ENCODE measurements at places on chromosomes 13 and 19. TPM values are rescaled to one million over a fixed set of nuclear protein-coding genes. Genes with fewer than 3 reads are reported as not detected.

- H3K27me3 ChIP-seq, result no peaks in the 10 kb centered on the region
- H3K27ac ChIP-seq, result no peak overlapping the region
- no peak overlapping the region for H3K4me3 ChIP-seq
- no peaks in the 10 kb centered on the region for H3K36me3 ChIP-seq
- H3K4me1 ChIP-seq, result peaks cover 12% of the 10 kb centered on the region
- DNase-seq, result no peak
Measured at GRCh38 chr13:40164133-40164532, 502.3 kb downstream of the FOXO1 start.

The PEPD gene
- 109 TPM for polyA plus RNA-seq

GRCh38 chr19:4304538-4305256 lies at the start of gene FSD1:
TSS of gene FSD1 (plus strand) at chr19:4304598. CDS start at chr19:4304747, 149 bp downstream.
- DNase-seq, result peak; percentile 40
- no peaks in the 10 kb centered on the region for H3K36me3 ChIP-seq
- peaks cover 25% of the 10 kb centered on the region for H3K4me1 ChIP-seq

DNA sequence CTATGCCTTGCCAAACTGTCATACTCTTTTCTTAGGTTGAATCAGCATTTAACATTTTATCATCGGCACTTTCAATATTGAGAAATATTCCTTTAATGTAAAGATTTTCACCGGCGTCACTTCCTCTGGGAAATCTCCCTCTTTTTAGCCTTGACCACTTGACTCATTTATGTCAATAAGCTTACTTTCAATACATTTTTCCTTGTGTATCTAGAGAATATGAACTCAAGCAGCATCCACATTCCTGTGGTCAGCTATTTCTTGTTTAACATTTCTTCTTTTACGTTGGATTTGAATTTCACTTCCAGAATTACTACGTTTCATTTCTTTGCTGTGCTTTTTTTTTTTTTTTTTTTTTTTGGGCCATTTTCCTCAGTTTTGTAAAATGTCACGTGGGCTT lies 271.2 kb upstream of the HTR2A start:
- no peaks in the 10 kb centered on the region for H3K4me1 ChIP-seq
- no peak overlapping the region for H3K4me3 ChIP-seq
- no peaks in the 10 kb centered on the region for H3K36me3 ChIP-seq

DNA sequence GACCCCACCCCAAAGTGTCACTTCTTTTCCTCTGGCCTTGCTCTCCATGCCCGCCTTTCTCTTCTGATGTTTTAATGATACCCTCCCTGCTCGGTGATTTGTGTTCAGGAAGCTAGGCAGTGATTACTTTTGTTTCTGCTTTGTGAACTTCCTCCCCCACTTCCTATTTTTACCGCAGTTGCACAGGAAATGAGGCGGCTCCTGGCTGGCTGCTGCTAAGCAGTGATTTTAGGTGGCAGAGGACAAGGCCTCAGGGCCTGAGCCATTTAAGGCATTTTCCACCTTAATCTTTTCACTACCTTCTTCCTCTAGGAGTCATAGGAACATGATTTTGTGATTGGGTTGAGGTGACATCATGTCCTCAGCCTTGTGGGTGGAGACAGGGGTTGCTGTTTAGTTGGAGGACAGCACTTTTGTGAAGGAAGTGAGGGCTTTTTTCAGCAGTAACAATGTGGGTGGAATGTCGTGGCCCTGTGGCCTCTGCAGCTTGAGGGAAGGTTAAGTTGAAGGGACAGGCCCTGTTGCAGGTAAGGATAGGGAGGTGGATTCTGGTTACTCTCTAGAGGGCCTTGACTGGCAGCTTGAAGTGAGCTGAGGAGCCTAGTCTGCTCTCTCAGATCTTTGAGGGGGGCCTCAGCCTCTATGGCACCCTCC lies 15.7 kb downstream of the GARRE1 start:
- DNase-seq, result peak; percentile 90
- peak overlapping the region; percentile 46 for H3K27ac ChIP-seq
- no peaks in the 10 kb centered on the region for H3K27me3 ChIP-seq

The MBD3L5 gene
- polyA plus RNA-seq, result not detected

DNA sequence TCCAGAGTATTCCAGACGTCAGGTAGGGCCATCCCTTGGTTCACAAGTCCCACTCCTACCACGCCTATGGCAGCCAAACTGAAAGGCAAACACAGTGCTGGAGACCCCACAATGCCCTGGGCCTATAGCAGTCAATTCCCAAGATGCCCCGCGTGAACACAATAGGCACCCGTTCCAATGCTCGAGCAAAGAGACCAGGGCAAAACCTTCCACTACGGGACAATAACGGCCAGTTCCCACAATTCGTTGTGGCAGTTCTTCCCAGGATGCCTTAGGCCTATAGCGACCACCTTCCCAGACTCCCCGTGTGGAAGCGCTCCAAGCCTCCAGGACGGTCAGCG lies 538 bp downstream of the ZNF428 start:
- peaks cover 22% of the 10 kb centered on the region for H3K4me1 ChIP-seq
- H3K4me3 ChIP-seq, result peak overlapping the region; percentile 66
- no peaks in the 10 kb centered on the region for H3K36me3 ChIP-seq
- H3K27ac ChIP-seq, result peak overlapping the region; percentile 91
- H3K27me3 ChIP-seq, result no peaks in the 10 kb centered on the region

The ADAMTSL5 gene
- polyA plus RNA-seq, result 1.0 TPM

DNA sequence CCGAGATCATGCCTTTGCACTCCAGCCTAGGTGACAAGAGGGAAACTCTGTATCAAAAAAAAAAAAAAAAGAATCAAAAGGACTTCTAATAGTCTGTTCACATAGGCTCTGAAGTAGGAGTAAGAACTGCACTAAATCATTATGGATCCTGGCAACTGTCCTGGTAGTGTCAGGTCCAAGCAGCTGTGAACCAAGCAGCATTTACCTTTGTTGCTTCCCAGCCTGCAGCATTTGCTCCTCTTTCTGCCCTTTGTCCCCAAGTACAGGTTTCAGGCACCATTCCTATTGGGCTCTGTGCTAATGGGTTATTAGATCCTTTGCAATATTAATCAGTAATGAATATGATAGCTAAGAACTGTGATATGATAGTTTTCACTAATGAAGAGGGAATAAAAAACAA lies 77.4 kb upstream of the NBEA start:
- no peak overlapping the region for H3K27ac ChIP-seq
- H3K4me1 ChIP-seq, result no peaks in the 10 kb centered on the region
- no peaks in the 10 kb centered on the region for H3K27me3 ChIP-seq
- H3K36me3 ChIP-seq, result no peaks in the 10 kb centered on the region

DNA sequence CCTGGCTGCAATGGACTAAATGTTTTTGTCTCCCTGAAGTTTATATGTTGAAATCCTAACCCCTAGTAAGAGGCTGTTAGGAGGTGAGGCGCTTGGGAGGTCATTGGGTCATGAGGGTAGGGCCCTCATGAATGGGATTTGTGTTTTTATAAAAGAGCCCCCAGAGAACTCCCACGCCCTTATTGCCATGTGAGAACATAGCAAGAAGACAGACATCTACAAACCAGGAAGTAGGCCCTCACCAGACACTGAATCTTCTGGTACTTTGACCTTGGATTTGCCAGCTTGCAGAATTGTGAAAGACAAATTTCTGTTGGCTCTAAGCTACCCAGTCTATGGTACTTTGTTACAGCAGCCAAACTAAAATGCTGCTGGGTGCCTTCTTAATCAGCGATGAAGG lies 96.1 kb upstream of the SPATA13 start:
- no peaks in the 10 kb centered on the region for H3K4me1 ChIP-seq
- DNase-seq, result no peak
- no peak overlapping the region for H3K27ac ChIP-seq
- no peaks in the 10 kb centered on the region for H3K36me3 ChIP-seq

GRCh38 chr13:77492982-77493381 lies 42.5 kb upstream of the SCEL start:
- H3K4me3 ChIP-seq, result no peak overlapping the region
- no peaks in the 10 kb centered on the region for H3K4me1 ChIP-seq
- no peaks in the 10 kb centered on the region for H3K36me3 ChIP-seq
- DNase-seq, result no peak
- H3K27ac ChIP-seq, result no peak overlapping the region
- H3K27me3 ChIP-seq, result no peaks in the 10 kb centered on the region

The C5AR1 gene
- not detected for polyA plus RNA-seq

All from CD8-positive, alpha-beta memory T cell (primary cell).